ENCODE measurements at places on chromosomes 12 and 14.
A peak's percentile ranks its signal among the peaks of the same experiment; 100 is the strongest.

DNA sequence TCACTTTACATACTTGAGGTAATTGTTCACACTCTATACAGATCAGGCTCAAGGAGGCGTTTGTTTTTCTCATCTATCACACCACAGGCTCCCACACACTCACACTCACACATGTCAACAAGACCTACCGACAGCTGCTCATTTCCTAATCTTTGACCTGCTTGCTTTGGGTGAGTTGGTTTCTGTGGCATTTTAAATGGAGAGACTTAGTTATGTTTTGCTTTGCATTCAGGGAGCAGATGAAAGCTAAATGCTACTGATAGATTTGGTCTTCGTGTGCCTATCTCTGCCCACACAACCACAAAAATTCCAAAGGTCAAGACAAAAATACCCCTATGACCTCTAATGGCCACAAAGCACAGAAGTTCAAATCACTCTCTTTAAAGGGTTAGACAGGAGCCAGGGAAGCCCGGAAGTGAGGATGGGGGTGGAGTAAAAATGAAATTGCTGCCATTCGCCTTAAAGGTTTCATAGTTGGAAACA, 203.5 kb upstream of the G2E3 start:
- DNase-seq: peak; percentile 4

DNA sequence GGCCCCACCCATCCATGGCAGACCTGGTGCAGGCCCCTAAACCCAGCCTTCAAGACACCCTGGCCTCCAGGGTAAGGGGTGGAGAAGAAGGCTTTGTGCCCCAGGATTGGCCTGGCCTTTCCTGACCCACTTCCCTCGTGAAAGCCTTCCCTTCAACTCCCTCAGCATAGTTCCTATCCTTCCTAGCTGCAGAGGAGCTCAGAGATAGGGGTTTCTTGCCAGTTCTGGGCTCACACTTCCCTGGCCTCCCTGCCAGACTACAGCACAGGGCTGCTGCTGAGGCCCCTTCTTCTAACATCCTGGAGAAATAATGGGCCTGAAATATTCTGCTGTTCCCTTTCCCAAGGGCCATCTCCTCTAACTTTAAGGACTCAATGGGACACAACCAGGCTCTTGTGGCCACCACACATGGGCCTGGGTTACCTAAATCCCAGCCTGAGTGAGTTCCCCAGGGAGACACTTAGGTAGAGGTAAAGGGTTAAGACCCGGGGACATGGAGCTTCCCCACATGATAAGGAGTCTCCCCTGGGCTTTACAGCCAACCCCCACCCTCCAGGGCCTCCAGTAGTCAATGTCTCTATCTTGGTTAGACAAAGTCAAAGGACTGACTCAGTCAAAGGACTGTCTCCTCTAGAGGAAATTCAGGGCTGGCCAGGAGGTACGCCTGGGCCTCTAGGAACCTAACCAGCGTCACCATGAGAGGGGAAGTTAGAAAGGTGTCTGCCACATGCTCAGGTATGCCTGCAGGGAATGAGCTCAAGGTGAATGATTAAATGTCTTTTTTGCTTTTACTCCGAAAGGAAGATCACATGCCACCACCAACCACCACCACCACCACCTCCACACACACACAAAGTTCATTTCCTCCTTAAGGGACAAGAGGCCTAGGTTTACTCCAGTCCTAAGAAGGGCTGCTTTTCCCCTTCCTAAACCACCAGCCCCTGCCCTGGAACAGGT, 7.1 kb downstream of the ZFP36L1 start:
- peak; percentile 87 for DNase-seq

GRCh38 chr14:69658664-69659261, 47.4 kb downstream of the SUSD6 start:
- no peak for DNase-seq

GRCh38 chr14:53306267-53306721, 153.2 kb upstream of the DDHD1 start:
- DNase-seq: peak; percentile 67

- DNase-seq: no peak
Measured at GRCh38 chr12:109294286-109294796, 14.7 kb downstream of the FOXN4 start.

DNA sequence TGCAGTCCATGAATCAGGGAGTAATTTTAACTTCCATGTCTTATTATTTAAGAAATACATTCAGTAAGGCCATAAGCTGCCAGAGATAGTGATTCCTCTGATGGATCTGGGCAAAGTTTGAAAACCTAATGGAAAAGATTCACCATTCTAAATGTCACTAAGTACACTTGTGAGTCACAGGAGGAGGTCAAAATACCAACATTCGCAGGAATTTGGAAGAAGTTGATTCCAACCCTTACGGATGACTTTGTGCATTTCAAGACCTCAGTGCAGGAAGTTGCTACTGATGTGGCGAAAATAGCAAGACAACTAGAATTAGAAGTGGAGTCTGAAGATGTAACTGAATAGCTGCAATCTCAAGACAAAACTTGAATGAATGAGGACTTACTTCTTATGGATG, 69.8 kb downstream of the OSBPL8 start:
- DNase-seq: peak; percentile 57

DNA sequence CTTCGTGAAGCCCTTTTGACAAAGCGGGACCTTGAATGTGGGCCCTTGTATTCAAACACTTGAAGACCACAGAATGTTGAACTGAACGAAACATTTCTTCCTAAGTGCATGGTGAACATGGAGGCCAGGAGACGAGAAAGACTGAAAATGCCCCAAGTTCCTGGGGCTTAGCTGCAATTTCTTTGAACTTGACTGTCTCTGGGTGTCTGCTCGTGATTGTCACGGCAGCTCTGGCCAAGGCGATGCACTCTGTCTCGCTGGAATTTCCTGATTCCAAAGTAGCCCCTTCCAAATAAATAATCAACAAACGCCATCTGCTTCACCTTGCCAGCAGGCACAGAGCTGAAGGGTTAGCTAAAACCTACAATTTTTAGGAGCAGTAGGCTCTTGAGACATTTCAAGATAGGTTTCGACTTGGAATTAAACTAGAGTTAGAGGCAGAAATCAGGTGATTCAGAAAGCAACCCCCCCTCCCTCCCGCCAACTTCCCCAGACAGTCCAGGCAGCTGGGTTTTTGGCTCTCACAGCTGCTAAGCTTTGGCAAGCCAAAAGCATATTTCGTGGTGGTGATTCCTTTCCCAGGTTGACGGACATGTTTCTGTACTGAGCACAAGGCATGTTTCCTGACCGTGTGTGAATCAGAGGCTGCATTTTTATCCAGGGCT, 13.5 kb upstream of the IRF2BPL start:
- peak; percentile 97 for DNase-seq

DNA sequence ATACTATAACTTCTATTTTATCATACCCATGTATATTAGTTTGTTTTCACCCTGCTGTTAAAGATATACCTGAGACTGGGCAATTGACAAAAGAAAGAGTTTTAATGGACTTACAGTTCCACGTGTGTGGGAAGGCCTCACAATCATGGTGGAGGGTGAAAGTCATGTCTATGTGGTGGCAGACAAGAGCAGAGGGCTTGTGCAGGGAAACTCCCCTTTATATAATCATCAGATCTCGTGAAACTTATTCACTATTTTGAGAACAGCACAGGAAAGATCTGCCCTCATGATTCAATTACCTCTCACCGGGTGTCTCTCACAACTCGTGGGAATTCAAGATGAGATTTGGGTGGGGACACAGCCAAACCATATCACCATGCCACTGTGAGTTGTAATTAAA, 135.8 kb downstream of the SYNE2 start:
- DNase-seq: no peak

DNA sequence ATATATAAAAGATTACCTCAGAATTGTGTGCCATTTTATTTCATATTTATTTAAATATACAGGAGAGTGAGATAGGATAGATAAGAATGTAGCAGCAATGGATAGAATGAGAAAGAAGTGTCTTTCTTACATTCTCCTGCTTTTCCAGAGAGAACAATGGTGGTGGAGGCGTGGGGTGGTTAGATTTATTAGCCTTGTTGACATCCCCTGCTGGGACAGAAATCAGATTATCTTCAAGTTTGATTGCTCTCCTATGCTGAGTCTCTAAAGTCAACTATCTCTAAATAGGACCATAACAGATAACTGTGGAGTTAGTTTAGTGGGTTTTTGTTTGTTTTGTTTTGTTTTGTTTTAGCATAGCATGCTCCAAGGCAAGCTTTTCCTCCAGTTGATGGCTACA, 397.6 kb downstream of the LRFN5 start:
- no peak for DNase-seq

GRCh38 chr14:68945190-68945584, 33.9 kb downstream of the ACTN1 start:
- DNase-seq: no peak

DNA sequence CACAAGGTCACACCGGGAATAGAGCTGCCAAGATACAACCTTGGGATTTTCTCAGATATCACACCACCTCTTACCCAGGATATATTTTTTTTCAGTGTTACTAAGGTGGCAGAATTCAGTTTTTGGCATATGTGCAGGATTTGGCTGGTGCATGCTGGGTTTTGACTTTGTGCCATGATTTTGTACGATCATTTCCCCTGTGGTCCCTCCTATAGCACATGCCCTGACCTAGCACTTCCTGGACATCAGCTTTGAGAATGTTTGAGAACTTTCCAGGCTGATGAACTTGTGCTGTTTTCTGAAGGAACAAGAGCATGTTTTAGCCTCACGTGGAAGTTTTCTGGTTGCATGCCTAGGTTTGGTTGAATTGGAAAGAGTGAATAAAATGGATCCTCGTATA, 11.0 kb upstream of the TBPL2 start:
- peak; percentile 68 for DNase-seq

GRCh38 chr12:117744418-117744817, 224.4 kb downstream of the KSR2 start:
- no peak for DNase-seq

- no peak for DNase-seq
Measured at GRCh38 chr14:46747001-46747652, 95.5 kb upstream of the RPL10L start.

DNA sequence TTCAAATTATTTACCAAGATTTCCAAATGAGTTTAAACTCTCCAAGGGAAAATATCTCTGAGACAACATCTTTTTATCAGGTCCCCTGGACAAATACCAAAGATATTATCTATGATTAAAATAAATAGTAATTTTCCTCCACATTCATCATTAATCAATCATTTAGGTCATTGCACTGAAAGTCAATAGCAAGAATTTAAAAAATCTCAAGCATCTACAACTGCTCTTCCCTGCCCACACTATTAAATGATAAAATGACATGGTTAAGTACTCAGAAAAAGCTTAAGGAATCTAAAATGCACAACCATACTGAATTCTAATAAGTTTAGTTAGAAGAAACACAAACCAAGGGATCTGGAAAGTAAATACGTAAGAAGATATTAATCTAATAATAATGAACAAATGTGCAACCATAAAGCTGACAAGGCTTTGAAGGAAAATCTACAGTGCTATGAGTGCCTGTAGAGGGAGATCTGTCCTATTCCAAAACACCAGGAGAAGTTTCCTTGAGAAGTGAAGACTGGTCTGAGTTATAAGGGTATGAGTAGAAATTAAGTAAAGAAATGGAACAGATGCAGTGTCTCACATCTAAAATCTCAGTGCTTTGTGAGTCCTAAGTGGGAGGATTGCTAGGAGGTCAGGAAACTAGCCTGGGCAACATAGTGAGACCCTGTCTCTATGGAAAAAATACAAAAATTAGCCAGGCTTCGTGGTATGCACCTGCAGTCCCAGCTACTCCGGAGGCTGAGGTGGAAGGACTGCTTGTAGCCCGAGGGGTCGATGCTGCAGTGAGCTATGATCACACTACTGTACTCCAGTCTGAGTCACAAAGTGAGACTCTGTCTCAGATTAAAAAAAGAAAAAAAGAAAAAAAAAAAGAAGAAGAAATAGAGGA, 19.2 kb downstream of the INTS13 start:
- DNase-seq: no peak

- peak; percentile 67 for DNase-seq
Measured at GRCh38 chr14:102525219-102525928, 15.8 kb upstream of the ANKRD9 start.

GRCh38 chr12:47758834-47759690, at the start of gene RAPGEF3:
Gene RAPGEF3 (minus strand): TSS chr12:47758880. CDS start chr12:47758556, 324 bp downstream.
- peak; percentile 71 for DNase-seq

DNA sequence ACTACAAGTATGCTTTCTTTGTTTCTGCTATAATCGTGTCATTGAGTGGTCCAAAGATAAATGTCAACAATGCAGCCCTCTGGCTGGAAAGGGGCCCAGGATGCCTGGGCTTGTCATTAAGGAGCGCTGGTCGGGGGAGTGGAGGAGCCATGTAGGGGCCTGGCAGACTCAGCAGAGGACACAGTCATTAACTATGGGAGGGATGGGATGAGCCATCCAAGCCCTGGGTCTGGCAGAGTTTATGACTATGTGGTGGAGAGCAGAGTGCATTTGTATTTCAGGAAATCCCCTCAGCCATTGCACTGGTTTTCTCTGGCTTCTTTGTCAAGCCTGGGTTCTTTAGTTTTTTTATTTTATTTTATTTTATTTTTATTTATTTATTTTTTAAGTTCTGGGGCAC, 243.1 kb downstream of the C12orf75 start:
- DNase-seq: no peak

DNA sequence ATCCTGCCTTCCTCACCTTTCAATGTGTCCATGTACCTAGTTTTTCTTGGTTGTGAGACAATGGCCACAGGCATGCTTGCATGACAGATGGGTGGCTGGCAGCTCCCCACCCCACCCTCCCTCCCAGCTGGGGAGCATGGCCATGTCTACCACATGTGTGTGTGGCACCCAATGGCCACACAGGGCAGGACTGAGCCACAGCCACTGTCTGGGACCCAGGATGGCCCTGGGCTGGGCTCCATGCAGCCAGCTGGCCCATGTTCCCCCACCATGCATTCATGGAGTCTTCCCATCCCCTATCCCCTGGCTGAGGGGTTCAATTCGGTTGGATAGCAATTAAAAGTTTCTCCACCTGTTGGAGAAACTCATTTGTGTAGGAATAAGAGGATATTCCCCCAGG, 566.0 kb upstream of the USP15 start:
- DNase-seq: no peak

- no peak for DNase-seq
Measured at GRCh38 chr12:107242189-107242588, 148.8 kb upstream of the CRY1 start.

DNA sequence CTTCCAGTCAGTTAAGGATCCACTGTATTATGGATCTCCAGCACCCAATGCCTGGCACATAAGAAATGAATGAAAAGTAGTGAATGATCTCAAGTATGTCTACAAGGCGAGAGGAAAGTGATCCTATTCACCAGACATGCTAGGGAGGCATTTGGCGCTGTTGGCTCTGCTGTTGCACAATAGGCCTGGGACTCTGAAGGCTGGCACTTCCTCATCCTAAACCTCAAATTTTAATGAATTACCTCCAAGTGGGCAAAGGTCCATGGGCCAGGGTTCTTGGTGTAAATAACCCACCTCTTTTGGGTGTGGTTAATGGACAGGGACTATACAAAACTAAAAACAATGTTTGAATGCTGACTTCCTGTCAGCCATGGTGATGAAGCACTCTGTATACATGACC, 173.4 kb upstream of the PZP start:
- no peak for DNase-seq
